Jurkat, Clone E6-1 (cell line): ENCODE measurements at places on chromosomes 1 and 21.

DNA sequence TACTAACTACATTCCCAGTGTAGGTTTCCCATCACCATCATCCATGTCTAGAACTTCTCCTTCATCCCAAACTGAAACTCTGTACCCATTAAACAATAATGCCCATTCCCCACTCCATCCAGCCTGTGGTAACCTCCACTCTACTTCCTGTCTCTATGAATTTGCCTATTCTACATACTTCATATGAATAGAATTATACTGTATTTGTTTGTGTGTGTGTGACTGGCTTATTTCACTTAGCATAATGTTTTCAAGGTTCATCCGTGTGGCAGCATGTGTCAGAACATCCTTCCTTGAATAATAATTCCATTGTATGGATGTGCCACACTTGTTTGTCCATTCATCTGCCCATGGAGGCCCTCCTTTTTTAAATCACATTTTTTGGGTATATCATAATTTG is 35.7 kb downstream of the ATP2B4 start:
- DNase-seq = no peak

DNA sequence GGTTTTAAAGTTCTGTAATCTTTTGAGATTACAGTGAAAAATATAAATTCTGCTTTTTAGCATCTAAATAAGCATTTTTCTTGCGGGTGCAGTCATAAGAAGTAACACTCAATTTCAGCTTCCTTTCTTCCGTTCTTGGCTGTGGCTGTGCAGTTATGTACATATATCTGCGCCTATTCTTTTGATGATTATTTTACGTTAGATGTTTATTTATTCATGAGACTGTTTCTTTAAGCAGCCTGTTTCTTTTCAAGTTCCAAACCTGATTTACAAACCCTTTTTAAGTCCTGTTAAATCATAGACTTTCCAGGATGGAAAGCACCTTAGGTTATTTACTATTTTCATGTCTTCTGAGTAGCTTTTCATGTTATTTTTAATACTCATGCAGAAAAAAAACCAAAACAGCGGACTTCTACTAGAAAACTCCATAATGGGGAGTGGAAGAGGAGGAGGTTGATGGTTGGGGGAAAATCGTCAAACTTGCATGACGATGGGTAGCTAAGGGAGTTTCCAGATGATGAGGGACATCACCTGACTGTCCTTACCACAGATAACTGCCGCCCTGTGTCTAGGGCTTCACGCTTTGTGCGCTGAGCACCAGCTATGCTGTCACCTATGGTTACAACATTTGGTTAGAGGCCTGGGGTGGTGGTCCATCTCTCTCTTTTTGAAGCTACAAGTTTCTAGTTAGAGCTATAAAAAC is 2.6 kb downstream of the PRDM2 start:
- no peak for DNase-seq

DNA sequence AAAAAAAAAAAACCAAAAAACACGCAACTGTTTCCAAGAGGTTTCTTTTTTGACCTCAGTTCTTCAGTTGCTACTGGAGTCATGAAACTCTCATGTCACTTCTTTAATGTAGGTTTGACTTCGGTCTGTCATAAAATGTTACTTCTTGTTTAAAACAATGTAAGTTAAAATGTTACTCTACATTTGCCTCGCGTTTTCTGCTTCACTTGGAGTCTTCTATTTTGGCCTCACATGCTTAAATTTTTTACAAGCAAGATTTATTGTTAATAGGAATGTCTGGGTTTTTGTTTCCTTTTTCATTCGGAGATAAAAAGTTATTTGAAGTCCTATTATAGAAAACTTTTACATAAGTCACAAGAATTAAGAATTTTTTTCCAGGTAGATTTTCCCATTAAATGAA is 880.2 kb downstream of the LTN1 start:
- DNase-seq = no peak

DNA sequence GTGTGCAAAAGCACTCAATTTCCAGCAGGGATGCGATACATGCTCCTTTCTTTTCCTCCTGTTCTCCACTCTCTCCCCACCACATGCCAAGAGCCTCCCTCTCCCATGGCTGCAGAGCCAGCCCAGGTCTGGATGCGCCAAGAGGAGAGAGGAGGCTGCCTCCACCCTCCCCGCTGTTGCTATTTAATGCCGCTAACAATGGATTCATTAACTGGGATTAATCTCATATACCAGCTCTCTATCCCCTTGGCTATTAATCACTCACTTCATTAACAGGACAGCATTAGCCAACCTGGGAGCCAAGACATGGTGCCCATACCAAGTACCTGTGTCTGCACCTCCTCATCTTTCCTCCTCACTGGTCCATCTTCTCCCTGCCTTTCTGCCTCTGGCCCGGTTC is 49.1 kb upstream of the SCMH1 start:
- DNase-seq = no peak

GRCh38 chr1:228885845-228886244 is 150.6 kb downstream of the RHOU start:
- DNase-seq = no peak

GRCh38 chr1:36151134-36151844 is 2.0 kb upstream of the TRAPPC3 start:
- DNase-seq = no peak
